Fibroblast of upper back skin (primary cell): ENCODE measurements at places on chromosomes 12 and 14.
A peak's percentile ranks its signal among the peaks of the same experiment; 100 is the strongest.

GRCh38 chr12:93921521-93921920, 226.9 kb upstream of the PLXNC1 start:
- DNase-seq: no peak

DNA sequence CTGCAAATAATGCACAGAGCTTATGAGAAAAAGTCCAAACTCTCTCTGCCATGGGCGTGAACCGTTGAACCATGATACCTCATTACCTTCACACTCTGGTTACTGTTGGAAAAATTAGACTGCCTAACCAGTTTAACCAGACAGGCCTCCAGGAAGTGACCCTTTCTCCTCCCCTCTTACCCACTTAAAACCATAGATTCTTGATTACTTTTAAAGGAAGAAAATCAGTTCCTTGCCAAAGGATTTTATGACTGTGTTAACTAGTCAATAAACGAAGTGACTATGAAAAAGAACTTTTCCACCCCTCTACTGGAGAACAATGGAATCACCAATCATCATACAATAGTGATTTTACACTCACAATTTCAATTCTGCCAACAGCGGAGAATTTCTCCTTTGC, 254.0 kb upstream of the ATP2B1 start:
- no peak for DNase-seq

- peak; percentile 56 for DNase-seq
Observed at GRCh38 chr12:101793401-101793800, 37.4 kb downstream of the GNPTAB start.

GRCh38 chr14:93984987-93985410, 8.6 kb upstream of the ASB2 start:
- peak; percentile 90 for DNase-seq

- no peak for DNase-seq
Observed at GRCh38 chr12:120933786-120934185, 29.6 kb upstream of the SPPL3 start.

DNA sequence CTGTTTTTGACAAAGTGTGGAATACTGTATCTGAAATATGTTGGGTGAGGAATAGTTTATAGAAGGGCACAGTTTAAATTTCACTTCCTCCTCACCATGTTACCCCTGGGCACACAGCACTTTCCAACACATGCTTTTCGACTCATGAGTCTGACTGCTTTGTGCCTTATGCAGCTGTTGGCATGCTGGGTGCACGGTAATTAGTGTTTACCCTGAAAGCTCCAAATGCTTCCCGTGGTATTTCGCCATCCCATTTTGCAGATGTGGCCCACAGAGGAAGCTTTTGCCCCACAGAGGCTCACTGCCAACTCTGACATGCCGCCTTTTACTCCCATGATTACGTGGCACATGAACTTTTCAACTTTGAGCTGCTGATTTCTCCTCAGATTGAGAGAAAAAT, 168.6 kb downstream of the PRKCH start:
- no peak for DNase-seq

- DNase-seq: no peak
Observed at GRCh38 chr12:126160912-126161311, 1095.7 kb downstream of the AACS start.

DNA sequence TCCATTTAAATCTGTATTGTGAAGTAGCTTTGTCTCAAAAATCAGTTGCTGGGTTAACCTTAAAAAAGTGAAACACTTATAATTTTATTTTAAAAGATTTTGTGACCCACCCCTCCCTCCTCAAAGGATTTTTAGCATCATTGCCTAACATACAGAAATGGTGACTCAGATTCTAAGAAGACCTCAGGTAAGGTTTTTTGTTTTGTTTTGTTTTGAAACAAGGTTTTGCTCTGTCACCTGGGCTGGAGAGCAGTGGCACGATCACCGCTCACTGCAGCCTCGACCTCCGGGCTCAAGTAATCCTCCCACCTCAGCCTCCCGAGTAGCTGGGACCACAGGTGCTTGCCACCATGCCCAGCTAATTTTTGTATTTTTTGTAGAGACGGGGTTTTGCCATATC, 74.2 kb downstream of the GNS start:
- DNase-seq: no peak

DNA sequence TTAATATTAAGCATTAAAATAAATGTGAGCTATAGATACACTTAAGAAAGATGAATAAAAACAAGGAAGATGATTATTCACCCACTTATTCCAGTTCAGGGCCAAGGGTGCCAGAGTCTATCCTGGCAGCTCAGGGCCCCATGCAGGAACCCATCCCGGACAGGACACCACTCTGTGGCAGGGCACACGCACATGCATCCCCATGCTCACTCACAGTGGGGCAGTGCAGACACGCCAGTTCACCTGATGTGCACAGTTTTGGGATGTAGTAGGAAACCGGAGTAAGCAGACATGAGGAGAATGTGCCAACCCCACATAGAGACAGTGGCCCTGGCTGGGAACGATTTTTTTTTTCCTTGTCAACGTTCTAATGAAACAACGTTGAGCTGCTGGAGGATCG, 47.2 kb downstream of the DICER1 start:
- DNase-seq: no peak

GRCh38 chr12:103422746-103423515, 72.8 kb downstream of the C12orf42 start:
- DNase-seq: no peak

- DNase-seq: no peak
Observed at GRCh38 chr12:123050913-123051312, 70.4 kb downstream of the ARL6IP4 start.

- DNase-seq: no peak
Observed at GRCh38 chr12:130829391-130830245, 9.4 kb downstream of the STX2 start.

- peak; percentile 73 for DNase-seq
Observed at GRCh38 chr12:26293612-26294011, 98.2 kb downstream of the SSPN start.

- no peak for DNase-seq
Observed at GRCh38 chr14:91300957-91301356, 56.5 kb upstream of the GPR68 start.

DNA sequence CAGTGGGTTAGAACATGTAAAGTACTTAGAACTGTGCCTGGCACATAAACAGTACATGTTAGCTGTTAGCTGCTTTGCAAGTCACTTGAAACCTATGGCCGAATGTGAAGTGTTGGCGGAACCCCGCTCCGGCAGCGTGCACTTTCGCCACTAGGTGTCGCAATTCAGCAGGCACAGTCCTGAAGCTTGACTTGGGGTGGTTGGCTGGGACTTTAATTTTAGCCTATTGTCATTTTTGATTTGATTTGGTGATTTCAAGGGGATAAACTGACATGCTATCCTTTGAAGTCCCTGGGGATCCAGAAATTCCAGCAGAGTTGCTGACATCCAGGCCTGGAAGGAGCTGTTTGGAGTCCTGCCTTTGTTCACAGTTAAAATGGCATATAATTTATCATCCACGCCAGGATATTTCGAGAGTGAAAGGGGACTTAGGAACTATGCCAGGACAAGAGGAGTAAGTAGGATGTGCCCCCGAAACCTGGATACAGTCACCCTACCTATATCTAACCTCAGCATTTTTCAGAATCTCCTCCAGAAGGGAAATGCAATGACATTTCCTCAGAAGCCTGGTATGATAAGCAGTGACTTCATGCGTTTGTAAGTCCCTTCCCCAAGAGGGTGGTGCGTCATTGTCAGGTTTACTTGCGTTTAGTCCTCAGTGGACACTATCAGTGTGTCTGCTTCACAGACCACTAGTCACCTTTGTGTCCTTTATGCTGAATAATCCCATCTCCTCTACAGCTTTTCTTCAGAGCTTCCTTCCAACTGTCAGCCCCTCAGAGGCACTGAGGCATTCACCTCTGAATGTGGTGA, 3.5 kb upstream of the TSPAN9 start:
- peak; percentile 79 for DNase-seq

GRCh38 chr12:102234599-102234998, 37.0 kb upstream of the PMCH start:
- DNase-seq: no peak

DNA sequence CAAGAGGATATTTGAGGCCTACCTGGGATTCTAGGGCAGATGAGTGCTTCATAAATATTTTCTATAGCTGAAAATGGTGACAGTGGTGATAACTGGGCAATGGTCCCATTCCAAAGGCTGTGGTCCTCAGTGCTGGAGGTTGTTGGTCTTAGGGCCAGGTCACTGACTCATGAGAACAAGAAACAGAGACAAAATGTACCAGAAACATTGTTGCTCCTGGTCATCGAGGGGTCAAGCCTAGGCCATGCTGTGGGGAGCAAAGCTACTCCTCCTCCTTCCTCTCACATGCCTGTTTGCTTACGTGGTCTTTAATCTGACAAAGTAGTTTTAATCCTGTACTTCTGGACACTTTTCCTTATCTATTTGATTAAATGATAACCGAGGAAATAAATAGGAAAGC, 33.8 kb downstream of the ERG28 start:
- no peak for DNase-seq

- no peak for DNase-seq
Observed at GRCh38 chr14:71107921-71108320, 200.7 kb downstream of the PCNX1 start.

DNA sequence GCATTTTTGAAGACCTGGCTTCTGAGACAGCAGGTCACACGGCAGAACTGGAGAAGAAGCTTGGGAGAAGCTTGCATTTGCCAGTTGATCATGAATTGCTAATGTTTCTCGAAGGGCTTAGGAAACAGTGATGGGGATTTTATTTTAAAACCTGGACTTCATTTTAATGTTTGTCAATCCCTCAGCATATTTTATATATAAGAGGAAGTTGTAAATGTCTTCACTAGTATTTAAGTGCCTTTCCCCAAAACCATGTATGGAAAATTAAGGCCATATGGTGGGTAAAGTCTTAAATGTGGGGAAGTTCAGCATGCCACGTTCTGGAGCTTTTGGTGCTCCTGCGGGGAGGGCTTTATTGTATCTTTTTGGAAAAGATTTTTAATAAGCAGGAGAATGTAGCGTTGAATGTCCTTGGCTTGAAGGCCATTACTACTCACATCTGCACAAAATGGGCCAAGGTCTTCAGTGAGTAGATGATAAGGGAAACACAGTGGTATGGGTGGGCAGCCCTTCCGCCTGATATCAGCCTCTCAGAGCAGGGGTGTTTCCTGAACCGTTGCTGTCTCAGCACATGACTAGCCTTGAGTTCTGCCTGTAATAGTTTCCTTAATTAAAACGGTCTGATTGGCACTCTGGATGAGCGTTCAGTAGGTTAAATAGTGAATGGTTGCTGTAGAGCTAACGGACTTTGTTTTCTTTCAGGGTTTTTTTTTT, 511.4 kb downstream of the PCNX1 start:
- peak; percentile 67 for DNase-seq

GRCh38 chr14:46352844-46353243, 298.7 kb downstream of the RPL10L start:
- no peak for DNase-seq

DNA sequence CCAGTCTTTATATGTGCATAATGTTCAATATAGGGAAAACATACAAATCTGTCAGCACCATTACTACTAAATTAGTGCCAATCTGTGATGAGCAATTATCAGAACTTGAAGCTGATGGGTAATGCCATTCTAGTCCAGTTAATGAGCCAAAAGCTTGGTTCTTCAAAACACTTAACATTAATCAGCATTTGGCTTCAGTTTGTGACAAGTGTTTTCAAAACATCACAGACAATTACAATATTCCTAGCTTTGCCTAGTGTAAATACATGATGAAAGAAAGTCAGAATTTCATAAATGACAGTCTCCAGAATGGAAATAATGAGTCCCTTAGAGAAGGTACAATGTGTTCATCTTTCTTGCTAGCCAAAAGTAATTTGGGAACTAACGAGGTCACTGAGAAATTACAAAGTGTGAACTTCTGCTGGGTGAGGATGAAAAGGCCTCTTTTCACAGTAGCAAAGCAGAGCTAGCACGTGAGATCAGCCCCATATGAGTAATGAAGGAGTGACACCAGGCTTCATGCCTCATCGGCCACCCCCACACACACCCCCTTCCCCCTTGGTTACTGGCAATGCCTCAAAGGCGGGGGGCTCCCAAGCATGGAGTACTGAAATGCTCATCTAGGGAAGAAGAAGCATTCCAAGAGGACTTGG, 180.6 kb upstream of the EEA1 start:
- peak; percentile 36 for DNase-seq

DNA sequence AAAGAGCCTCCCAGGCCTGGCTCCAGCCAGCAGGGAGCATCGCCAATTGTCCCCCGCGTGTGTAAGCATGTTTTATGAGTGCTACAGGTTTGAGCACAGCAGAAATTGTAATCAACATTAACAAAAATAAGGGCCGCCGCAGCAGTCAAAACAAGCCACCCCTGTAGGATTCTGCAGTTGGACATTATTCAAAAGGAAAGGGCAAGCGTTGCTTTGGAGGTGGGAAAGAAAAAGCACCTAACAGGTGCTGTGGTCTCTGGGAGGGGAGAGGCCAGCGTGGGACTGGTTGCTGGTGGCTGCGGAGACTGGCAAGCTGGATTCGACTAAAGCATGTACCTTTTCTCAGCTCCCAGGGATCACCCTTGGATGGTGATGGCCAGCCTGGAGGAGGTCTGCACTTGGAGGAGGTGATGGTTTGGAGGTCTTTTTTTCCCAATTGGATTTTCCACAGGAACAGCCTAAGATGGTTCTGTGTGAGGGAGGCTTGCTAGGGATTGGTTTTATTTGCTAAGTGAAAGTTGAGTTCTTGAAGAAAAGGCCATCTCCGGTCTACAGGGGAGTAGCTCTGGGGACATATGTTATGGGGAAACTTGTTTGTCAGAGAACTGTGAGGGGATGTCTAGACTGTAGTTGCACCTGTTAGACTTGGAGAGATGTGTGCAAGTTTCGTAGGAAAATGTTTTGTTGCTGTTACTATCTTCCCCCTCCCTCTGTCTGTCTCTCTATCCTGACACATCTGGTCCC, 2.0 kb downstream of the DYRK2 start:
- no peak for DNase-seq

DNA sequence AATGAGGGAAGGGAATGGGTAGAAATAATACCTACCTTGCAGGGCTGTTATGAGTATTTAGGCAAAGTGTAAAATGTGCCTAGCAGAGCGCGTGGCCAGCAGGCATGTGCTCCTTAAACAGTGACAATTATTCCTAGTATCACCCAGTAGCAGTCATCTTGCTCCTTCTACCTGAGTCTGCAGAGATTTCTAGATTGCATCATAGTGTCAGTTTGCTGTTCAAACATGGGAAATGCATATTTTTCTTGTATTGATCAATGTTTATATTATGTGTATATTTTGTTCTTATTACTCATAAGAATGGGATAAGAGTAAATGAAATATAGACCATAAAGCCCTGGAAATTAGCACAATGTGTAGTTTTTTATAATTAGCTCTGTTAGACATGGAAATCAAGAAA, 37.3 kb upstream of the PLEKHG7 start:
- no peak for DNase-seq

DNA sequence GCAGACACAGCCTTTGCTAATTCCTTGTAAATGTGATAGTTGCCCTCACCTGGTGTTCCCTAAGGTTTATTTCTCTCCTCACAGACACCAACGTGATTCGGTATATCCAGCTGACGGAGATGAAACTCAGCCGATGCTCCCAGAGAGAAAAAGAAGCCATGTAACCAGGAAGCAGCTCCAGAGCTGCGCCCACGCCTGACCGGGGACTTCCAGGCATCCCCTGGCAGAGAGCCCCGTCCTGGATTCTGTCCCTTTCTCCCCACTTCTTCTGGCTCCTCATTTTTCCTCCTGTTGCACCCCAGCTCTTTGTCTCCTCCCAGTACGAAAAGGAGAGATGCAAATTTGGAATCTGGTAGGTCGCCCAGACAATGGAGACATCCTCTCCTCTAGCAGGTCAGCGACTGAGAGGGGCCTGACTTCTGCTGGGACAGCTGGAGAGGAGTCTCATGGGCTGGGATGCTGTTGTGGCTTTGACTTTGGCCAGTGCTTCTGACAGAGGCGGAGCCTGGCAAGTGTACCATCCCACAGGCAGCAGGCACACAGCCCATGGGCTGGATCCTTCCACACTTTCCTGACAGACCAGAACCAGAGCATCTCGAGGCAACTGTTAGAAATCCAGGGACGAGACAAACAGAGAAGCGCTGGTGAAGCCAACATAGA, 29.4 kb downstream of the TTC9 start:
- no peak for DNase-seq
